ENCODE measurements at places on chromosomes 7 and 10. TPM values are rescaled to one million over a fixed set of nuclear protein-coding genes. Genes with fewer than 3 reads are reported as not detected.

GRCh38 chr7:149457766-149458165, 3.1 kb downstream of the ZNF777 start:
- no peak for DNase-seq

DNA sequence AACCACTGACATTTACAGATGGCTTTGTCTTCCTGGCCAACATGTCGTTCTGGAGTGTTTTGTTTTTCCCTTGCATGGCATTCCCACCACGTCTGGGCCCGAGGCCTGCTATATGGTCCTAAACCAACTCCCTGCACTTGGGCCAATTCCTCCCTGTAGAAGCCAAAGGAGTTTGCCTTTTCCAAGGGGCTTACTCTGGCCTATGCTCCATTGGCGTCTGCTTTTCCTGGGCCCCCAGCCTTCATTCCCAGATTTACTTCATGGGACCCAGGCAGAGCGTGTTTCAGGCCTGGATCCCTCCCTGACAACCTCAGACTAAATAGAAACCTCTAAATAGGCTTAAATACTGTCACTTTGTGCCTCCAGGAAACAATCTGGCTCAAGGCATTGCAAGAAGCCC, 60.7 kb downstream of the MINDY4 start:
- DNase-seq = no peak

DNA sequence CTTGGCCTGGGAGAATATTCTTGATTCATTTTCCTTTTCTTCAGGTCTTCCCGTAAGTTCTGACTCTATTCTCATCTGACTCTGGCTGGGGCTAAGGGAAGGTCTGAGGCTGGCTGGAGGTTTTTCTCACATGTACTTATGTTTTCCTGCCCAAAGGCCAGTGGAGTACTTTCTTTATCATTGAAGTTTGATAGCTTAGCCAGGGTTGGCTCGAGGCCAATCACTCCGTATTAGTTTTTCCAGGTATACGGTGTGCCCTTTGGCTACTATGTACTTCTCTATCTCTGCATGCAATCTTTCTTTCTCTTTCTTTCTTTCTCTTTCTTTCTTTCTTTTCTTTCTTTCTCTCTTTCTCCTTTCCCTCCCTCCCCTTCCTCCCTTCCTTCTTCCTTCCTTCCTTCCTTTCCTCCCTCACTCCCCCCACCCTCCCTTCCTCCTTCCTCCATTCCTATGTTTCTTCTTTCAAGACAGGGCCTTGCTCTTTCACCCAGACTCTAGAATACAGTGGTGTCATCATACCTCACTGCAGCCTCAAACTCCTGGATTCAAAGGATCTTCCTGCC, 26.8 kb upstream of the VKORC1L1 start:
- DNase-seq = no peak

KCNH2 gene
- total RNA-seq = 107 TPM

GRCh38 chr10:22219308-22219707, 1.5 kb upstream of the EBLN1 start:
- DNase-seq = no peak

GRCh38 chr10:62582101-62582705, 208.0 kb downstream of the ZNF365 start:
- no peak for DNase-seq
